Osteocyte (in vitro differentiated cells): ENCODE measurements at places on chromosomes 6 and 20. TPM values are rescaled to one million over a fixed set of nuclear protein-coding genes. Genes with fewer than 3 reads are reported as not detected.

Gene CGA
- not detected in 2 replicates for total RNA-seq

Gene SOX4
- 110 and 118 TPM in 2 replicates for total RNA-seq

Gene LTB
- not detected in 2 replicates for total RNA-seq

Gene CEP85L
- total RNA-seq: 10.4 and 10.6 TPM in 2 replicates

Gene TUBE1
- total RNA-seq: 27.2 and 27.6 TPM in 2 replicates

Gene RCAN2
- 27.9 and 31.3 TPM in 2 replicates for total RNA-seq

Gene BMP5
- total RNA-seq: not detected in 2 replicates

Gene CFAP206
- 0.30 and 0.44 TPM in 2 replicates for total RNA-seq

Gene SMIM28
- not detected in 2 replicates for total RNA-seq

Gene GSTA2
- total RNA-seq: not detected in 2 replicates

Gene NFKBIL1
- 28.7 and 33.2 TPM in 2 replicates for total RNA-seq

Gene PAK5
- total RNA-seq: not detected in 2 replicates

Gene NRSN1
- total RNA-seq: not detected in 2 replicates

Gene ECT2L
- total RNA-seq: 0.13 TPM in 1 of 2 replicates, not detected in the other

Gene E2F3
- 12.0 and 12.1 TPM in 2 replicates for total RNA-seq

Gene ASF1A
- 23.7 and 24.9 TPM in 2 replicates for total RNA-seq

Gene IYD
- total RNA-seq: not detected in 2 replicates

Gene SIRPB2
- not detected in 2 replicates for total RNA-seq

Gene PTPRK
- 130 and 131 TPM in 2 replicates for total RNA-seq

Gene LRRC73
- total RNA-seq: 0.29 and 0.40 TPM in 2 replicates

Gene LY6G6F
- not detected in 2 replicates for total RNA-seq

Gene MOG
- total RNA-seq: not detected in 2 replicates

Gene FAM83C
- total RNA-seq: not detected in 2 replicates

Gene TNFRSF21
- 2.3 and 2.5 TPM in 2 replicates for total RNA-seq

Gene WFDC12
- not detected in 2 replicates for total RNA-seq
